ENCODE measurements at places on chromosomes 1 and 21.
A peak's percentile ranks its signal among the peaks of the same experiment; 100 is the strongest.

GRCh38 chr21:39852726-39853500 lies 14.3 kb upstream of the PCP4 start:
- DNase-seq: no peak

- DNase-seq: no peak
These were observed 62.2 kb downstream of the S100B start for GRCh38 chr21:46542588-46543124.

DNA sequence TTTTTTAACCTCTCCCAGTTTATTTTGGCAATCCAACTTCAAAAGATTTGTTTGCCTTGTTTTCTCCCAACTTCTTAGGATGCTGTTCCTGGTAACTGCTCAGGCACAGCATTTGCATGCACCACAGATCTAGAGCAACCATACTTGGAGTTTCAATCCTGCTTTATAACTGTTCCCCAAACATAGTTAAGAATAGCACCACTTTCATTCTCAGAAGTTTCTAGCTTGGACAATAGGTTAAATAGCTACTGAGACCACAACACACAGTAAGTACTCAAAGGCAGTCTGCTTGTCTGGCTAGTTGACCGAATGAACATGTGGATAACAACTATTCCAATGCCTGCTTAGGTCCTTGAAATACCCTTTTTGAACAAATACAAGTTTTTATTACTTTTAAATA lies 76.8 kb downstream of the FOXJ3 start:
- DNase-seq: no peak

- peak; percentile 81 for DNase-seq
These were observed at the start of gene SYT14 for GRCh38 chr1:209937996-209938959. Gene SYT14 (plus strand): TSS chr1:209938217. CDS start chr1:209938265, 48 bp downstream.

DNA sequence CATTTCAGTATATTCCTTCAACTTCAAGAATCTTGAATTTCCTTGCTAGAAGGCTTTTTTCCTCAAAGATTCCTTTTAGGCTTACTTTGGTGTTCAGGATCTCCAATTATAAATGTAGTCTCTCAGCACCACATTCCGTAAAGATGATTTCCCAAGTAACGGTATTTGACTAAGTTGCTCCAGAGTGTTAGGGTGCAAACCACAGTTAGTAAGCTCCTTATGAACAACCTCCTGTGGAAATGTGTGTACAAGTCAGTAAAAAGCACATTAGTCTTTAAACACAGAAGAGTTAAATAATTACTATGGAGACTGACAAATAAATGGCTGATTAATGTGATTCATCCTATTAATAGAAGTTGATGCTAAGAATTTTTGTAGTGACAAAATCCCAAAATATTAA lies 10.3 kb downstream of the DONSON start:
- no peak for DNase-seq

GRCh38 chr1:169473347-169473746 lies 12.4 kb downstream of the SLC19A2 start:
- DNase-seq: no peak

DNA sequence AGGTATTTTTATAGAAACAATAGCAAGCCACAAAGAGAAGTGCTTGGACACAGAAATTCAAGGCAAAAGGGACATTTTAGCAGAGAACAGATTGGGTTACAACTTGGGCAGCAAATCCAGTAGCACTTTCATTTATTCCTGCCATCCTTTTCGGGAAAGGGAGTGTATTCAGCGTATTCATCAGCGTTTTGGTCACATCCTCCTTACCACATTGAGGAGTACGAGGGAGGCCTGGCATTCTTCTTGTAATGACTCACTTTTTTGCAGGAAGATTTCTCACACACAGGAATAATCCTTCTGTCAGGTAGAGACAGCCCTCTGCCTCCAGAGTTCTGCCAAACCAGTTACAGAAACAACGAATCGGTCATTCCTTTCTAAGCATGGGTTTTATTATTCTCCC lies 18.1 kb upstream of the FAM78B start:
- DNase-seq: no peak

DNA sequence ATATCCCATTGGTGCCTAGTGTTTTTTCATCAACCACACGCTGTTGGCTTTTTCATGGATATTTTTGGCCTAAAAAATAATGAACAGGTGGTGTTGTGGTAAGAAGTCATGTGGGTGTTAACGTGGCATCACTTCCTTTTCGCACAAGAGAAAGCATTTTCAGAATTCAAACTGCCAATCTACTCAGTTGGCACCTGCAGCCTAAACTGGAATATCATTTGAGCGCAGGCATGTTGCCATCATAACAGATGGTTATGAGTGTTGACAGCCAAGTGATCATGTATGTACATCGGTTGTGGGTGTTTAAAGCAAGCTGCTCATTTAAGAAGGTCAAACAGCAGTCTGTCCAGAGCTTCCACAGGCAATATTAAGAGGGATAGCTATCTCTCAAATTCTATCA lies 1963.0 kb downstream of the NCAM2 start:
- DNase-seq: no peak

- DNase-seq: peak; percentile 63
These were observed 123.7 kb downstream of the ACTL8 start for GRCh38 chr1:17878837-17879236.

- no peak for DNase-seq
These were observed 169.5 kb downstream of the NPHP4 start for GRCh38 chr1:5822726-5823125.

DNA sequence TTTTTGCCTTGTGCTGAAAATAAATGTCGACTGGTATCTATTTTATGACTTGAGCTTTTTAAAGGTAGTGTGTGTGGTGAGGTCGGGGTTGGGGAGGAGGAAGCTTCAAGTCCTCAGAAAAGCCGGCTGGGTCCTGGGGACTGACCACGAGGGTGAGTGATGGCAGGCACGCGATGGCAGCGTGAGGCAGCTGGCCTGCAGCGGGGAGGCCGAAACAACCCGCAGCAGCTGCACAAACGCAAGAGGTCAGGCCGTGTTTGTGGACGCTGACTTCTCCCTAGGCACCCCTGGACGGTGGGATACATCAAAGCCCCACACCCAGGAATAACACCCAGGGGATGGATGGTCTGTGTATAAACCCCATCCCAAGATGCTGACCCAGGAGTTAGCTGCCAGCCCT lies 51.4 kb downstream of the ZBTB18 start:
- no peak for DNase-seq

DNA sequence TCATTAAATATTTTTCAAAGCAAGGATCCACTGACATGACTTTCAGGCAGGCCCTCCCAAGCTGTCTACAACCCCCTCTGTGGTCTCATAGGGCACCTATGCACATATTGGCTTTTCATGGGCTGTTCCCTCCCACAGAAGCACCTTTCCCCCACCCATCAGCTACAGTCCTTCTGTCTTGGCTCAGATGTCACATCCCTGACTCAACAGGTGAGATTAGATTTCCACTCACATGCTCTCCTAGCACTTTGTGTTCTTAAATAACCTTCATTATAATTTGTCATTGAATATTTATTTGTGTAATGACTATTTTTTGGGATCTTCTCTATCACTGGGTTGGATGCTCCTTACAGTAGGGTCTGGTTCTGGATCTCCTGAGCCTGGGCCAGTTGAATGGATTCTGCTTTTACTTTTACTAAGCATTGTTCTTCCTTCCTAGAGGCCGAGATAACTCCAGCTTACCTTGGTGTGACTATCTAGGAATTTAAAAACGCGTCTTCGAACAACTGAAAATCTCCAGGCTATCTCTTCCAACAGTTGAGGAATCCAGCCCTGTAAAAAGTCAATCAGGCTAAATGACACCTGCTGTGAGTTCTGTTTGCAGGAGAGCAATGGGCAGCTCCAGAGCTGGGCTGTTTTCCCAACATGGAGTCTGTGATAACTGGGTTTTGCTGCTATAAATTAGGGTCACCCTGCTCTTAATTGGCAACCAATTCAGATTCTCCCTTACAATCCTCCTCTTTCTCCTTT lies 16.2 kb downstream of the ROR1 start:
- DNase-seq: no peak

DNA sequence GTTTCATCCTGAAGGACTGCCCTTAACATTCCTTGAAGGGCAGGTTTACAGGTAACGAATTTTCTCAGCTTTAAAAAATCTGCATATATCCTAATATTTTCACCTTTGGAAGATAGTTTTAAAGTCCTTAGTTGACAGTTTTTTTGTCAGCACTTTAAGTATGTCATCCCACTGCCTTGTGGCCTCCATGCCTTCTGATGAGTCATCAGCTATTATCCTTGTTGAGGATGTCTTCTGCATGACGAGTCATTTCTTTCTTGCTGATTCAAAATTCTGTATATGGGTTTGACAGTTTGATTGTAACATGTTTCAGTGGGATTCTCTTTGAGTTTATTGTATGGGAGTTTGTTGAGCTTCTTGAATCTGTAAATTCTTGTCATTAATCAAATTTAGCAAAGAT lies 500.6 kb downstream of the DISC1 start:
- DNase-seq: no peak

DNA sequence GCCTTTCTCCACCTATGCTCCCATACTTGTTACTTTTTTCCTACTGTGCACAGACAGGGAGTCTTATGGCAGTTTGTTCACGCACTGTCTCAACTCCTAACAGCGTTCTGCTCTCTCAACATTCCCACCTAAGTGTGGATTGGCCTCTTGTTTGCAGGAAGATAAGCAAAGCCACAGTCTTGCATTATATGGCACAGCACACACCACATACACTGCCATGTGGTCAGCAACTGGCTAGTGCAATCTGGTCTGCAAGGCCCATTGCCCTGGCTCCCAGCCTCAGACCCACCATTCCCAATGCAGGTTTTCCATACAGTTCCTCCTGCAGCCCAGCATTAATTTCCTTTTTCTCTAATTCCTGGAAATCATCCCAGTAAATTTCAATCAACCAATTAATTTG lies 38.3 kb upstream of the LAMC2 start:
- no peak for DNase-seq

- DNase-seq: no peak
These were observed 17.7 kb upstream of the C8B start for GRCh38 chr1:56983484-56983883.

DNA sequence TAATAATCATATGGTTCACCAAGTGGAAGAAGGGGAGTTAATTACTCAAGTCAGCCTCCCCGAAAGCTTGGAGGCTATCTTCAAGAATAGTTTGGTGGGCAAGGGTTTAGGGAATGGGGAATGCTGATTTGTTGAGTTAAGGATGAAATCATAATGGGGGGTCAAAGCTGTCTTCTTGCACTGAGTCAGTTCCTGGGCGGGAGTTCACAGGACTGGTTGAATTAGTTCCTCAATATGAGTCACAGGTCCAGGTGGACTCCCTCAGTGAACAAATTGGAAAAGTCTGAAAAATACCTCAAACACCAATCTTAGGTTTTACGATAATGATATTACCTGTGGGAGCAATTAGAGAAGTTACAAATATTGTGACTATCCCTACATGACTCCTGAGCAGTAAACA lies 115.2 kb upstream of the COA6 start:
- DNase-seq: no peak

GRCh38 chr1:117919376-117919775 lies 10.0 kb downstream of the GDAP2 start:
- DNase-seq: no peak
